Naive B cell (primary cell): ENCODE measurements at places on chromosomes 1 and 21. TPM values are rescaled to one million over a fixed set of nuclear protein-coding genes. Genes with fewer than 3 reads are reported as not detected.

DNA sequence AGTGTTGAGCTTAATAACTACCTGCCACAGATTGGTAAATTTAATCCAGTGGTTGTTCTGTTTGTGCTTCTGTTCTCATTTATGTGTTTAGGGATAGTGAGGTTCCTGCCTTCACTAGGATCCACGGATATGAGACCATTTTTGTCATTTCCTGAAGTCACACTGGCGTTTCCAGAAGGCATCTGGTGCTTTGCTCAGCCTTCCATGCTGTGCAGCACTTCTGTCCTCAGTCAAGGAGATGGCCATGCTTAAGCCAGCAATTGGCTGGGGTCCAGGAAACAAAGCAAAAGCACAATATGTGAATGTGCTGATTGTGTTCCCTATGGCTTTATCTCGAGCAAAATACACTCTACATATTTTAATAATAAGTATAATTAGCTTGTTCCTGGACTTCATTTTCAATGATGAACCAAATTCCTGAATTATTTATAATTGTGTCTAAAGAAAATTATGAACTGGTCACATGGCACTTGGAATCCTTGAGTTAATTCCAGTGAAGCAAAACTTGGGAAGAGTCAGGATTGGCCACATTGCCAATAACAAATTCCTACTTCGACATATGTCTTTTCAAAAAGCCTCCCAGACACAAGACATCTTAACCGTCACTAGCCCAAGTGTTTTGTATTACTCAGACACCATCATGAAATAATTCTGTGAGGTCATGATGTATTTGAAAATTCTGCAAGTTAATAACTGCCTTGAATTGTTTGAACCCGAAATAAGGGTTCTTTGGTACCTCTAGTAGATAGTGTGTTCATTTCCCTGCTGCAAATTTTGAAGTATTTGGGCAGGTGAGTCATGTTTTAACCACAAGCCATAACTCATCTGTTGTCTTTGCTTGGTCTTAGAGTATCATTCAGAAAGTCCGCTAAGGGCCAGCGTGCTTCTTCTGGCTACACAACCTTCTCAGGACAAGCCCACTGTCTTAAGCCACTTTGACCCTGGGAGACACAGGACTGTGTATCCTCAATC lies 412.4 kb downstream of the DISC1 start:
- no peak for DNase-seq

DNA sequence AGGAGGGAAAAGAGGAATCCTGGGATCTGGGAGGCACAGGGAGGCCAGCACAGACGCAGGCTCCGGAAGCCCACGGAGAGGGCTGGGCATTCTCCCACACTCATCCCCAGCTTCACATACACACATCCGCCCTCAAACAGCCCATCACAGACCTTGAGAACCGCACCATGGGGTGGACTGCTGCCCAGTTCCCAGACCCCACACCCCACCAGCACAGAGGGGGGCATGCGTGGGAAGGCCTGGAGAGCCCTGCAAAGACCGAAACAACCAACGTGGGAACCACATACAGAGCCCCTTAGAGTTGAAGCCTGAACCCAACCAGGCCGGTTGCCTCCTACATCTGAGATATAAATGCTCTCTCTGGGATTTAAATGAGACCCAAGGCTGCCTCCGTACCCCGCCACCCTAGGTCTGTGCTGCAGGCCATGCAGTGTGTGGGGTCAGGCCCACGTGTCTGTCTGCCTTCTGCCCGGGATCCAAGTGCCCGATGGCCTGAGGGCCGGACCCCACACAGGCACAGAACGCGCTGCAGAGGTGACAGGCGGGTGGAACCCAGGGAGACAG lies 126.2 kb upstream of the COL6A1 start:
- no peak for DNase-seq

The HES3 gene
- polyA plus RNA-seq = not detected

The AMPD1 gene
- polyA plus RNA-seq = not detected

DNA sequence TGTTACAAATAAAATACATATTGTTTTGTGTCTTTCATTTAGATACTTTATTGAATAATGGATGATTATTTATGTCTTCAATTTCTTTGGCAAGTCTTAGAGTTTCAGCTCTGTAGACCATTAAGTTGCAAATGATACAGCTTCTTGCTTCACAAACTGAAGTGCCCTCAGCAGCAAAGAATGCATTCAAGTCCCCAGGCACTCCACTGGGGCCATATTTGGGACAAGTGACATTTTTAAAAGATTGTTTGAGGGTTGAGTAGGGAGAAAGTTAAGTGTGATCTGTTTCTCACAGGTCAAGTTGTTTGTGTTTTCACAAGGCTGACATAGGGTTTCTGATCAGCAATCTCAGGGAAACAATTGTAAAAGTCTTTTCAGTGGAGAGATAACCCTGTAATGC lies 400.7 kb downstream of the PLA2G4A start:
- no peak for DNase-seq

The VSIG8 gene
- polyA plus RNA-seq = not detected

GRCh38 chr1:162913345-162913744 lies 52.4 kb upstream of the CCDC190 start:
- no peak for DNase-seq

DNA sequence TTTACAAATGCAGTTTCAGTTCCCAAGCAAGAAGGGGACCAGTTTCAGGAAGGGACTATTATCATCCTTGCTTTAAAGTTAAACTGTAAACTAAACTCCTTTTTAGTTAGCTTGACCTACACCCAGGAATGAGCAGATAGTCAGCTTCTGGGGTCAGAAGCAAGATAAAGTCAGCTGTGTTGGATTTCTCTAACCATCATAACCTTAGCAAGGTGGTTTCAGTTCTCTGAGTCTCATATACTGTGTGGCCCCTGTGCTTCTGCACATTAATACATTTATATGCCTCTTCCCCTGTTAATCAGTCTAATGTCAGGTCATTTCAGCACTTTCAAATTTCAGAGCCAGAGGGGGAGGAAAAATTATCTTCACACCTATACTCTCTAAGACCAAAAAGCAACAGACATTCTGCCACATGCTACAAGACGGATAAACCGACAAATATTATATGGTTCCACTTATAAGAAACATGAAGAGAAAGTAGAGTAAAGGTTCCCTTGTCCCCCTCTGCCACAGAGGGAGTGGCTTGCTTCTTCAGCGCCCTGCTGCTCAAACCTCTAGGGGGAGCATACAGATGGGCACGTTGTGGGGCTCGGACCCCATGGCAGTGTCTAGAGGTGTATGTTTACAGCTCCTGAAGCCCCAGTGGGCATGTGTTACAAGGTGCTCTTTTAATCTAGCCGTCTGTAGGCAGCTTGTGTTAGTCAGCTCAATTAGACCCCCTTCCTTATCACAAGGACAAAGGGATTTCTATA lies 89.1 kb downstream of the SMYD3 start:
- no peak for DNase-seq

DNA sequence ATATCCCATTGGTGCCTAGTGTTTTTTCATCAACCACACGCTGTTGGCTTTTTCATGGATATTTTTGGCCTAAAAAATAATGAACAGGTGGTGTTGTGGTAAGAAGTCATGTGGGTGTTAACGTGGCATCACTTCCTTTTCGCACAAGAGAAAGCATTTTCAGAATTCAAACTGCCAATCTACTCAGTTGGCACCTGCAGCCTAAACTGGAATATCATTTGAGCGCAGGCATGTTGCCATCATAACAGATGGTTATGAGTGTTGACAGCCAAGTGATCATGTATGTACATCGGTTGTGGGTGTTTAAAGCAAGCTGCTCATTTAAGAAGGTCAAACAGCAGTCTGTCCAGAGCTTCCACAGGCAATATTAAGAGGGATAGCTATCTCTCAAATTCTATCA lies 1963.0 kb downstream of the NCAM2 start:
- DNase-seq = peak; percentile 44

GRCh38 chr1:190022709-190023108 lies 455.0 kb downstream of the BRINP3 start:
- no peak for DNase-seq

The PRAMEF25 gene
- polyA plus RNA-seq = not detected

DNA sequence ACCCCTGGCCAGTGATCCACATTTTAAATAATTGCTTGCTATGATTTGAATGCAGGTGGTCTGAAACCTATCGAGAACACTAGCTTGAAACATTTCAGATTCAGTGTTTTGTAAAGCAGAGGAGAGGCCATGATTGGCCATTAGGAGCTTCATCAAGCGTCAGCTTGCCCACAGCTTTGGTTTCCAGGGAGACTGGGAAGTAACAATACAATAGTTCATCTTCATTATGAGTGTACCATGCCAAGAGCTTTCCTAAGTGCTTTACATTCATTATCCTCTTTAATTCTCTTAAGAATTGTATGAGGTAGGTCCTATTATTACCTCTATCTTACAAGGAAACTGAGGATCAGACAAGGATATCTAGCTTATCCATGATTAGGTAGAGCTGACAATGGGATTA lies 27.7 kb upstream of the ATP5PO start:
- DNase-seq = no peak

DNA sequence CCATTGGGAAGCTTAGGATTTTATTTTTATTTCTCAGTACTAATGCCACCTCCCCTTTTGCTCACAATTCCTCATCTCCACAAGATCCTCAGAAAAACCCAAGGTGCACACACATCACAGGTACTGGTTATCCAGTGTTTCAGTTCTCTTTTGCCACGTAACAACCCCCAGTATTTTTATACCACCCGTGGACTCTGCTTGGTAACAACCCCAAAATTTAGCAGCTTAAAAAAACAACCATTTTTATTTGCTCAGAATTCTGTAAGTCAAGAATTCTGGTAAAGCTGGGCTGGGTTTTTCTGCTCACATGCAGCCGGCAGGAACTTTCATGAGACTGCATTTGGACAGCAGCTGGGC lies 180.0 kb downstream of the KAZN start:
- DNase-seq = no peak

- no peak for DNase-seq
Measured at GRCh38 chr1:241810769-241811405, 37.1 kb upstream of the EXO1 start.

GRCh38 chr1:201791779-201792173 lies 37.2 kb upstream of the IPO9 start:
- peak; percentile 2 for DNase-seq
